Coronary artery (tissue), 2 donors: ENCODE measurements at places on chromosomes 7 and 10.

- no peak for DNase-seq
Measured at GRCh38 chr7:173209-173918, 19.0 kb upstream of the FAM20C start.

- no peak for DNase-seq
Measured at GRCh38 chr7:45186261-45186813, 28.7 kb downstream of the RAMP3 start.

- DNase-seq: no peak
Measured at GRCh38 chr7:410395-410910, 109.2 kb downstream of the PDGFA start.

GRCh38 chr7:128116740-128117139, 85.5 kb upstream of the LRRC4 start:
- peak; percentile 56 for DNase-seq

DNA sequence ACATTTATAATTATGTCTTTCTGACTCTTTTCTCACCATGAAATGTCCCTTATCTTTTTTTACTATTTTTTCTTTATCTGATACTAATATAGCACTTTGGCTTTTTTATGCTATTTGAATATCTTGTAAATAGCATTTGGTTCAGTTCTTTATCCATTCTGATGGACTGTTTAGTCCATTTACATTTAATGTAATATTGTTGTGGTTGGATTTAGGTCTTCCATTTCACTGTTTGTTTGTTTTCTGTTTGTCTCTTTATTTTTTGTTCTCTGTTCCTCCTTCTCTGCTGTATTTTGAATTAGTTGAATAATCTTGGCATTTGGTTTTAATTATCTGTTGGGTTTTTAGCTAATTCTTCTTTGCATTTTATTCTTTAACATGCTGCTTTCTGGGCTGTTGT, 89.8 kb downstream of the ANKIB1 start:
- DNase-seq: no peak

DNA sequence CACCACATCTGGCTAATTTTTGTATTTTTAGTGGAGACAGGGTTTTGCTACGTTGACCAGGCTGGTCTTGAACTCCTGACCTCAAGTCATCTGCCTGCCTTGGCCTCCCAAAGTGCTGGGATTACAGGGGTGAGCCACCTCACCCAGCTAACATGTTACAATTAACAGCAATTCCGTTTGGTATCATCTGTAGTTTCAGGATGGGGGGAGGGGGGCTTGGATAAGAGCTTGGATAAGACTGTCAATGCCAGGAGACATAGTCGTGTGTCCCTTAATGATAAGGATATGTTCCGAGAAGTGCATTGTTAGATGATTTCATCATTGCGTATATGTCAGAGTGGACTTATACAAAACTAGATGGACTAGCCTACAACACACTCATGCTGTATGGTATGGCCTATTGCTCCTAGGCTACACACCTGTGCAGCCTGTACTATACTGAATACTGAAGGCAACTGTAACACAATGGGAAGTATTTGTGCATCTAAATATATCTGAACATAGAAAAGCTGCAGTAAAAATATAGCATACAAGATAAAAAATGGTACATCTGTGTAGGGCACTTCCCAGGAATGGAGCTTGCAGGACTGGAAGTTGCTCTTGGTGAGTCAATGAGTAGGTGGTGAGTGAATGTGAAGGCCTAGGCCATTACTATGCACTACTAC, 103.9 kb upstream of the TNS3 start:
- no peak for DNase-seq

- DNase-seq: no peak
Measured at GRCh38 chr10:71816421-71816851, 34.6 kb downstream of the PSAP start.

- DNase-seq: no peak
Measured at GRCh38 chr7:26008428-26008827, 143.6 kb upstream of the NFE2L3 start.

- DNase-seq: no peak
Measured at GRCh38 chr10:24847112-24848070, 105.0 kb downstream of the PRTFDC1 start.

GRCh38 chr10:128519581-128519980, 393.4 kb upstream of the MKI67 start:
- no peak for DNase-seq

GRCh38 chr10:32199714-32200394, 143.6 kb upstream of the KIF5B start:
- no peak for DNase-seq

GRCh38 chr7:66804001-66804400, 63.5 kb downstream of the RABGEF1 start:
- no peak for DNase-seq

- no peak for DNase-seq
Measured at GRCh38 chr7:5420067-5420880, 3.4 kb downstream of the TNRC18 start.

DNA sequence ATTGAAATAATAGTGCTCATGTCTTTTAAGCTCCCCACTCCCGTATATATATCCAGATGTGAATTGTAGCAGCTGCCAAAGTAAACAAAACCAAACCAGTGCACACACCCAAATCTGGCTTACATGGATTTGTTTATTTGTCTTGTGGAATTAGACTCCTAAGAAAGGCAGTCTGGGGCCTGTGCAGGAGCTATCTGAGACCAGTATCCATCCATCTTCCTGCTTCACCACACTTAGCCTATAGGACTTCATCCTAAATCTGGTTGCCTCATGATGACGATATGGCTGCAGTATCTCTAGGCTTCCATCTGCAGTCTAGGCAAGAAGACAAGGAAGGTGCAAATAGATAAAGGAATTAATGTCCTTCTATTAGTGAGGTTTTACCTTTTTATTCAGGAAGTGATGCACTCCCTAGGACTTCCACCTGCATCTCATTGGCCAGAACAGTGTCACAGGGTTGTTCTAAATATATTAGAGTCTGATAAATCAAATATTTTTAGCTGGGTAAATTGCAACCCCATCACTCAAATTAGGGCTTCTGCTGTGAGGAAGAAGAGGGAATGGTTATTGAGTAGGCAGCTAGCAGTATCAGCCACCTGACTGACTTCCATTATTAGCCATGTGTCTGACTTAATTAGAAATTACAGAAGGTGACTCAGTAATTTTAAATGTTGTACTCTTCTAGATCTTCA, 6.0 kb downstream of the WIPF3 start:
- DNase-seq: no peak

DNA sequence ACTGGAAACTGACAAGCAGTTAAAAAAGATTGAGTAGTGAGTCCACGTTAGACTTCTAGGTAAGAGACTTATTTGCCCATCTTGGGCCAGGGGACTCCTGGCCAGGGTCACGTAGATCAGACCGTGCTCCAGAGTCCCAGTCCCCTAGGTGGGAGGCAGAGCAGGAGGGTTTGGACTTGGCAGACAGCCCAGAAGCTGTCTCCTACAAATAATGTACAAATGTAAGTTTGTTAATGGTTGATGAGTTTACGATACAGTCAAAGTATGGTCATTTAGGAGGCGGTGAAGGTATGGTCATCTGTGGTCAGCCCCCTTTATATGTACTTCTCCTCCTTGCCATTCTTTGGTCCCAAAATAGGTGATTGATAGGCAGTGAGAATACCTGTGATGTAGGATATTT, 28.2 kb downstream of the INPP5F start:
- DNase-seq: no peak

- DNase-seq: no peak
Measured at GRCh38 chr10:76106611-76107010, 675.2 kb downstream of the LRMDA start.

- no peak for DNase-seq
Measured at GRCh38 chr10:110387983-110388686, 83.4 kb upstream of the SMNDC1 start.

GRCh38 chr7:74092964-74093471, 9.4 kb downstream of the LIMK1 start:
- no peak for DNase-seq

DNA sequence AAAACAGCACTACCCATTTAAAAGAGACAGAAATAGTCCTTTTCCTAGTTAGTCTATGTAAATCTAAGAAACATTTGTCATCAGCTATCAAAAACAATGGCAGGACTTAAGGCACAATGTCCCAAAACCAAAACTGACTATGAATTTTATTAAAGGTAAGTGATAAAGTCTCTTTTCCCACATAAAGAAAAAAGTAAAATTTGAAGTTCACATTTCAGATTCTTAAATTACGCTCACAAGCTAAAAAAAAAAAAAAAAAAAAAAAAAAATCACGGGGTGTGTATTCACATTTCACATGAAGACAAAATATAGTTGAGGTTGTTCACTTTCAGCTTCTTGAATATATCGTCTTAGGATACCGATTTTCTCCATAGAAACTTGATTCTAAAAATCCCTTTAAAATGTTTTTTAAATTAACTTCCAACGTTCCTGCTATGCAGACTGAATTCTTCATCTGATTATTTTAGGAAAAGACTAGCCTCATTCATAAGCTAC, 1.6 kb downstream of the P4HA1 start:
- DNase-seq: no peak
